Stimulated activated CD4-positive, alpha-beta T cell treated with anti-CD3 and anti-CD28 coated beads, TNF-alpha, amount 100 ng/mL, for 1 hour (primary cell): ENCODE measurements at places on chromosomes 4 and X.

GRCh38 chr4:110224812-110225211, 26.4 kb upstream of the ELOVL6 start:
- DNase-seq, result no peak

- DNase-seq, result no peak
These were observed 1.7 kb downstream of the PDGFRA start for GRCh38 chr4:54230484-54231418.

DNA sequence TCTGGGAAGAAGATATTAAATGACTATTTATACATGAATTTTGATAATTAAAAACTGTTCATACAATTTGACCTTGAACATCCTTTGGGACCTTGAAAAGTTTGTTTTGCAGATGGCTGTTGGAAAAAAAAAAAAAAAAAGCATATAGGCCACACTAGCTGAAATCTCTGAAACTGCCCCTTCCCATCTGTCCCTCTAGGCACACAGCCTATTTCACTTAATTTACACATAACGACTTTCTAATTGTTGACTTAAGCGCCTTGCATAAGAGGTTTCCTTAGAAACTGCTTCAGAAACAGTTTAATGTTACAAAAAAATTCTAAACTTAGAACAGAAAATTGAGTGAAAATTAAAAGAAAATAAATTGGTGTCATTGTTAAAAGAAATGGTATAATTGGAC, 131.0 kb downstream of the COX18 start:
- DNase-seq, result no peak

- DNase-seq, result no peak
These were observed 59.1 kb downstream of the SCFD2 start for GRCh38 chr4:53306729-53307128.

- no peak for DNase-seq
These were observed 86.1 kb downstream of the CPE start for GRCh38 chr4:165464813-165465381.

GRCh38 chr4:79178760-79179159, 147.1 kb downstream of the NAA11 start:
- no peak for DNase-seq

DNA sequence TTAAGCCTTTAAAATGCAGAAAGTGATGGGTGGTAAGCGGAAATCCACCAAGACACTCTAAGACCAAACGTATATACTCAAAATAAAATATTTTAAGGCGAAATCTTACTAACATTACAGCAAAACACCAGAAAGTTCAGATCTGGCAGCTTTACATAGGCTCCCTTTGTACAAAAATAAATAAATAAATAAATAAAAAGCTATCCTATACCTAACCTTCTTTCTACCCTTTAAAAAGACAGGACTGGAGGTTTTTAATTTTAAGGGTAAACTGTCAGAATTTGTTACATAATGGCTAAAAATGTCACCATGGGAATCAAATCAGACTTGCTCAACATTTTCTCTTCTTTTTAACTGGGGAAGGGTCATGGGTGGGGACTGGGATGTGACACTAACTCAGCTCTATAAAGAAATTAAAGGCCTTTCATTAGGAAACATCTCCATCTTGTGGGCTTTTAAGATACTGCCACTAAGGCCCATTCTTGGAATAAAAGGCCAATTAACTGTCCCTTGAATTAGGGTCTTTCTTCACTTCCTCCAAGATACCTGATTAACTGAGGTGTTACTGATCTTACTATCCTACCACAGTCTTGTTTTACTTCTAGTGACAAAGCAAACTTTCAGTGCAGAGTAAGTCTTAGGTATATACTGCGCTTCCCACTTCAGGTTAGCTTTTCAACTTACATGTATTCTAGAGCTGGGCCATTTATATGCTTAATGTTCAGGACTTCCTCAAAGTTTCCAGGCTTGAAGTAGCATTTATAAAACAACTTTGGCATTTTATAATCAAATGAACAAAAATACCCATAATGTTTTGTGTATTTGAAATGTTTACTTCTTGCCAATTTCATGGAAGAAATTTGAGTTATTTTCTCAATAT, 13.3 kb downstream of the HNRNPD start:
- DNase-seq, result no peak

DNA sequence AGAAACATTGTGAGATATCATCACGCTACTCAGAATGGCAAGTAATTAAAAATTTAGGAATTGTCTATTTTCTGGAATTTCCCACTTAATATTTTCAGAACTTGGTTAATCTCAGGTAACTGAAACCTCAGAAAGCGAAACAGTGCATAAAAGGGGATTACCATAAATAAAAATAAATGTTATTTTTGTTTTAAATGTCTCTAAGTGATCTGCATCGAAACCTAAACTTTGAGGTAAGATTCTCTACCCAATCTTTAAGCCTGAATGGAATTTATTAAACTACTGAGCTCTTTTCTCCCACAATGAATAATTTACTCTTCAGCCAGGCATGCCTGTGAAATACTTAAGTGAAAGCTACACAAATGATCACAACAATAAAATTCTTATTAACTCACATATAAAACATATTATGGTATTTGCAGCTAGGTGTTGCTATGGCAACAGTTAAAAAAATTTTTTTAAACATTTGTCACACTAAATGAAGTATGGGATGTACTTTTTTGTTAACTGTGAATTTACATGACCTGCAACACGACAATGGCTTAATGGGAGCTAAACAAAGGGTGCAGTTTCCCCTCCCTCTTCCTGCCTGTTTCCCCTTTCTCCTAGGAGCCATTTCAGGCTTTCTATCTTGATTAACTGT, 220.2 kb upstream of the PRPS2 start:
- DNase-seq, result no peak

DNA sequence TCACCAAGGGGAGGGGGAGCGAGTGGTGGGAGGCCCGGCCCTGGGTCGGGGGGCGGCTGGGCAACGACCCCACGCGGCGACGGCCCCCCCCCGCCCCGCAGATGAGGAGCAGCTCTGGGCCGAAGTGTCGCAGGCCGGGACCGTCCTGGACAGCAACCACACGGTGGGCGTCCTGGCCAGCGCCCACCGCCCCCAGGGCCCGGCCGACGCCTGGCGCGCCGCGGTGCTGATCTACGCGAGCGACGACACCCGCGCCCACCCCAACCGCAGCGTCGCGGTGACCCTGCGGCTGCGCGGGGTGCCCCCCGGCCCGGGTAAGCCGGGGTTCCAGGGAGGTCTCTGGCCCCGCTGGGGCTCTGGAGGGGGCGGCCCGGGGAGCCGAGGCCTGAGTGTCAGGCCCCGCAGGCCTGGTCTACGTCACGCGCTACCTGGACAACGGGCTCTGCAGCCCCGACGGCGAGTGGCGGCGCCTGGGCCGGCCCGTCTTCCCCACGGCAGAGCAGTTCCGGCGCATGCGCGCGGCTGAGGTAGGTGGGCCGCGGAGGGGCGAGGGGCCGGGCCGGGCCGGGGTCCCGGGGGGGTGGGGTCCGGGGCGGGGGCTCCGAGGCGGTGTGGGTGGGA, 8.7 kb upstream of the FGFRL1 start:
- no peak for DNase-seq

DNA sequence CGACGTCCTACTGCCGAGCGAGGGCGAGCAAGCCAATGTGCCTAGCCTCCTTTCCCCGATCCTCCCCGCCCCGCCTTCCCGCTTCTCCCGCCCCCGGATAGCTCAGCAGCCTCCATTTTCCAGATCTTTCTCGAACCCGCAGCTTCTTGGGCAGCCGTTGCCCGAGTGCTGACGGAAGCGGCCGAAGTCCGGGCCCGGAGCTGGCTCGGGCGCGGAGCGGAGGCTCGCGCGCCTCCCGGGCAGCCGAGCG, 172 bp upstream of the HSPA4L start:
- DNase-seq, result no peak

GRCh38 chr4:48103483-48104139, 30.4 kb downstream of the TXK start:
- DNase-seq, result no peak

DNA sequence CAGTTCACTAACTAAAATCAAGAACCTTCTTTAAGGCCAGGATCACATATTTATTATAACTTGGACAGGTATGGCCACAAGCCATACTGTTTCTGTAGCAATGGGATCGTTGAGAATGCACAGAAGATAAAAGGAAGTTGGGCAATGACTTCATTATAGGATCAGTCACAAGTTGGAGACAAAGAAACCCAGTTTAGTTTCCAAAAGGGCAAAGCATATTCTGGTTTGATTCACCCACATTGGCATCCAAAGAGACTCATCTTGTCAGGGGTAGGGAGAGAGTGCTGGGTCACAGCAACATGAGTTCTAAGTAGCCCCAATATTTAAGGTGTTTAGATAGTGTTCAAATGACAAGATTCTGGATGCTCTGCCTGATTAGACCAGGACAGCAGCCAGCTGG, 317.1 kb upstream of the GALNT7 start:
- no peak for DNase-seq

DNA sequence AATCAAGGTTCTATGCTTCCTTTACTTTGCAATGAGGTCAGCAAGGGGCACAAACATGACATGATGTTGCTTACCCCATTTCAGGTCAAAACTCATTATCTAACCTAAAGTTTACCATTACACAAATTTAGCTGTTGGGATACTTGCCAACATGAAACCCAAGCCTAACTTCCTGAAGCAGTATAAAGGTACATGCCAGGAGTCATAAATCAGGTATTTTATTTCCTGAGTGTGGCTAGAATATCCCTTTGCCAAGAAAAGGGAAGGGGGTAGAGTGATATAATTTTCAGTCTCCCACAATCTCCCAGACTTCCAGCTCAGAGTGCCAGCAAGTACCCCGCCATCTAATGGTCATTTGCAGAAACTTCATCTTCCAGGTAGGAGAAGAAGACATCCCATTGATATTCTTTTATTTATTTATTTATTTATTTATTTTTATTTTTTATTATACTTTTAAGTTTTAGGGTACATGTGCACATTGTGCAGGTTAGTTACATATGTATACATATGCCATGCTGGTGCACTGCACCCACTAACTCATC, 136.6 kb downstream of the NEXMIF start:
- no peak for DNase-seq

DNA sequence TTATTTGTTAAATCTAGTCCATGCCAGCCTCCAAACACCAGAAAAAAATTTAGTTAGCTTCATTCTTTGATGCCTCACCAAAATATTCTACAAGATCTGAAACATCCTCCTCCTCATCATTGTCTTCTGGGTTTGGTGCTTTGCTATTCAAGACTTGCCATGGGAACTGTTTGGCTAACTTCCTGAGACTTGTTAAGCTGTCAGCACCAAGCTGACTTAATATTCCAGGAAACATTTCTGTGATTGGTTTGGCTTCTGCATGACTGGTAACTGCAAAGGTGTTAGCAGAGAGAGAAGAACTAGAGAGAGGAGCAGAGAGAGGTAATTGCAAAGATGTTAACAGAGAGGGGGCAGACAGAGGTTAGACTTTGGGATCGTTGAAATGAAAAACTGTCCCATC, 101.3 kb downstream of the PALLD start:
- no peak for DNase-seq

DNA sequence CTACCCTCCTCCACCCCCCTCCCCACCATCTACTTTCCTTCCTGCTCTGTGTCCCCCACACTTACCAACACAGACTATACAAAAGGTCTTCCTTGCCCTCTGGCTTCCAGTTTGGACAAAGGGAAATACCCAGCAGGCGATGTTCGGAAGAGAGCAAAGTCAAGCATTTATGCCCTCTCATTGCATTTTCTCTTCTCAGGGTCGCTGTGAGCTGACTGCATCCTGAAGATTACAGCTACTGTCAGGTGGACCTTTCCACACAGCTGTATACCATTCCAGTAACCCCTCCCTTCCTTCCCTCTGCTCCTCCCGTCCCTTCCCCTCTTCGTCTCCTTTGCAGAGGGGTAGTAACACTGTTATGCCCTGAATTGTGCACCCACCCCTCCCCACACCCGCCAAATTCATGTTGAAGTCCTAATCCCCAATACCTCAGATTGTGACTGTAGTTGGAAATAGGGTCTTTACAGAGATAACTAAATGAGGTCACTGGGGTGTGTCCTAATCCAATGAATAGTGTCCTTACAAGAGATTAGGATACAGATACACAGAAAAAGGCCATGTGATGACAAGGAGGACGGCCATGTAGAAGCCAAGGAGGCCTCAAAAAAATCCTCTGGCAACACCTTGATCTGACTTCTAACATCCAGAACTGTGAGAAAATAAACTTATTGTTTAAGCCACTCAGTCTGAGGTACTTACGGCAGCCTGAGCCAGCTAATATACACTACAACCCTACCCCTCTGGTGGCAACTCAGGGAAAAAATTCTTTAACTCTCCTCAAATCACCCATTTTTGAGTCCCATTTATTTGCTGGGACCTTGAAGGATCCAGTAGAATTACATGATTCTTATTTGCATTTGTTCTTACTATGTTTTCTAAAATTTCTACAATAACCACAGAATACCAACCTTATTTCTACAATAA, 11.7 kb downstream of the MORF4L2 start:
- DNase-seq, result no peak
